ENCODE measurements at places on chromosomes 2 and 18.

DNA sequence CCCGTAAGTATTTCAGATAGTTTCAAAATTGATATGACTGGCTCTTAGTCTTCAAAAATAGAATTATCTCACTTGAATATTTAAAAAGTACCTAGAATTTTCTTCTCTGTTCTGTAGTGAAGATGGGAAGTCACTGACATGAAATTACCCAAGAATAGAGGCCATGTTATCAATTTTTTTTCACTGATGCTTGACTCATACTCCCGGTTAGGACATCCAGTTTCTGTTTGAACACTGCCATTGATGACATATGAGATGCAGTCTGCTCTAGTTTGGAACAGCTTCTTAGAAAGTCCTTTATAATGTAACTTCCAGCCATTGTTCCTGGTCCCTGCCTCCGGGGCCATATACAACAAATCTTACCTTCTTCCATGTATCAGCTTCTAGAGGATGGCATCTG lies 26.0 kb downstream of the MAP3K20 start:
- no peak for DNase-seq

GRCh38 chr2:31258351-31258750 lies 24.4 kb downstream of the EHD3 start:
- DNase-seq, result no peak

GRCh38 chr18:74799542-74799941 lies 201.9 kb downstream of the ZNF407 start:
- DNase-seq, result no peak

- DNase-seq, result no peak
Measured at GRCh38 chr18:49185623-49186022, 234.9 kb upstream of the SMAD7 start.

DNA sequence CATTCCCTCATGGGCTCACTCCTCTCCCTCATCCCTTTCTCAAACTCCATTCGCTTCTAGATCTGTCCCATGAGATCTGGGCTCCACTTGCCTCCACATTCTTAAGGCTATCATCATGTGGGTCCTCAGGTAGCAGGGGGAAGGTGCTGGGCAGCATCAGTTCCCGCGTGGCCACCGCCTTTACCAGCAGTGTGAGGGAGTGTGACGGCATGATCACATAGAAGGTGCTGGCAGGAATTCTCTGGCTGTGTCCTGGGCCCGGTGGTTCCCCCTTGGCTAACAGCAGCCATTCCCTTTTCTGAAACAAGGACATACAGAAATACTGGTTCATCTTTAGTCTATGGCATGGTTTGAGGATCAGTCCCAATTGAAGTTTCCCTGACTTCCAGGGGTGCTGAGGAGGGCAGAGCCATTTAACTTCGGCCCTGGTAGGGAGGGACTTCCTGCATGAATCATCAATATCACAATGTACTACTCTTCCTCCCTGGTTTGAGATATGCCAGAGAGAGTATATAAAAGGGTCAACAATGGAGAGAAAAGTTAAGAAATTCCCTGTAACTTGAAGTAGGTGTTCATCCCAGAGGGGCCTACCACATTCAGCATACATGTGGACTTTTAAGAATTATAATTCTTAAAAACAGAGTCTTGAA lies 7.7 kb downstream of the DOK1 start:
- no peak for DNase-seq

- DNase-seq, result no peak
Measured at GRCh38 chr2:74131901-74132300, 15.8 kb downstream of the BOLA3 start.

- DNase-seq, result peak; percentile 71
Measured at GRCh38 chr2:203685081-203685621, 21.3 kb upstream of the CD28 start.

DNA sequence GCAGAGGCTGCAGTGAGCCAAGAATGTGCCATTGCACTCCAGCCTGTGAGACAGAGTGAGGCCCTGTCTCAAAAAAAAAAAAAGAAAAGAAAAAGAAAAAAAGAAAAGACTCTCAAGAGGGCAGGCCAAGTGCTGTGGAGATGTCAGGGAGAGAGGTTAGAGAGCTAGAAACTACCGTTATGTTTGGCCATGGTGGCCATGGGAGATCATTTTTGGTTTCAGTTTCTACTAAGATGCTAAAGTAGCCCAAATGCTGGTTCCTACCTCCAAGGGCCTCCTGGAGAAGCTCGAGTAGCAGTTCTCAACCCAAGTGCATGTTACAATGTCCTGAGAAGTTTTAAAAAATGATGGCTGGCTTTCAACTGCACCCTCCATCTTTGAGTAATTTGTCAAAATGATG lies 47.4 kb upstream of the TCF4 start:
- DNase-seq, result no peak

GRCh38 chr18:38368246-38368645 lies 802.6 kb upstream of the CELF4 start:
- no peak for DNase-seq

DNA sequence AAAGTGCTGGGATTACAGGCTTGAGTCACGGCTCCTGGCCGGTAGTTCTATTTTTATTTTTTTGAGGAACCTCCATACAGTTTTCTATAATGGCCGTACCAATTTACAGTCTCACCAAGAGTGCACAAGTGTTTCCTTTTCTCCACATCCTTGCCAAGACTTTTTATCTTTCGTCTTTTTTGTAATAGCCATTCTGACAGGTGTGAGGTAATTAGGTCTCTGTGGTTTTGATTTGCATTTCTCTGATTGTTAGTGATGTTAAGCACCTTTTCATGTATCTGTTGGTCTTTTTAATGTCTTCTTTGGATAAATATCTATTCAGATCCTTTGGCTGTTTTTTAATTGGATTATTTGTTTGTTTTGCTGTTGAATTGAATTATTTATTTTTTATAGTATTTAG lies 9.3 kb downstream of the ARMC9 start:
- DNase-seq, result no peak

DNA sequence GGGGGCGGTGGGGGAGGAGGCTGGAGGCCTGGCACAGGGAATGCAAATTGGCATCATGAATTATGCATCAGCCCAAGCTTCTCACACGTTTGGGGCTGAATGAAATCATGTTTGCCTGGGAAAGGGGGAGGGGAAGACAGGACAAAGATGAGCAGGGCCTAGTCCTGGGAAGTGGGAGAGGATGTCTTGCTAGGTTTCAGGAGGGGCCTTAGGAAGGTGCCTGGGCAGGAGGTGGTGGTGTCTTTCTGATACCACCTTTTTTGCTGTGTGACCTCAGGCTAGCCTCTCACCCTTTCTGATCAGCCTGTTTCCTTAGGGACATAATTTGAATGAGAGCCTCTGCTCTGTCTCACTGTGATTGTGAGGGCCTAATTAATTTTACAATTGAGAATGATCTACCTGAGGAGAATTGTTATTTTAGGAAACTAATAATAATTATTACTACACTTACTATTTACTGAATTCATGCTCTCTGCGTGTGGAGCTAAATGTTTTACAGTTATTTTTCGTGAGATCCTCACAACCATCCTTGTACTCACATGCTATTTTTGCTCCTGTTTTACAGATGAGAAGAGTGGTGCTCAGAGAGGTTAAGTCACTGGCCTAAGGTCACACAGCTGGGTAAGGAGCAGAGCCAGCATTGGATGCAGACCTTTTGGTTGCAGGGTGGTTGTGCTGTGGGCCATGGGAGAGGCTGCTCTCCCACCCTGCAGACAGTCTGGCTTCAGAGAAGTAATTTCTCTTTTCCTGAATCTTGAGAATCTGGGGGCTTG lies 39.6 kb downstream of the INHBB start:
- no peak for DNase-seq

- DNase-seq, result no peak
Measured at GRCh38 chr2:131035826-131036231, 57.4 kb downstream of the FAM168B start.

DNA sequence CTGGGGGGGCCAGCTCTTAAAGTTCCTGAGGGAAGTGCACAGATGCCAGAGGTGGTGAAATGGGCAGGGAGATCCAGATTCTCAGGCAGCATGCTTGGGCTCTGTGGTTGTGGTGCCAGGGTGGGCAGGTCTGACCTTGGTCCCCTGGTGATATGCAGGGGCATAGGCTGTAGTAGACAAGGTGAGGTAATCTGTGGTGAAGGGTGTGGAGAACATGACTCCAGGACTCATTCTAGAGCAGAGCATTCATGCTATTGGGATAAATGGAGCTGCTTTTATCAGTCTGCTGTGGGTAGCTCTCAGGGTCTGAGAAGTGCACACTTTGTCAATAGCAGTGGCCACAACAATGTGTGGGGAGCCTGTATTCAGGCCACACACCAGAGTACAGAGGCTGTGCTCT lies 16.9 kb downstream of the ACVR1C start:
- DNase-seq, result no peak

DNA sequence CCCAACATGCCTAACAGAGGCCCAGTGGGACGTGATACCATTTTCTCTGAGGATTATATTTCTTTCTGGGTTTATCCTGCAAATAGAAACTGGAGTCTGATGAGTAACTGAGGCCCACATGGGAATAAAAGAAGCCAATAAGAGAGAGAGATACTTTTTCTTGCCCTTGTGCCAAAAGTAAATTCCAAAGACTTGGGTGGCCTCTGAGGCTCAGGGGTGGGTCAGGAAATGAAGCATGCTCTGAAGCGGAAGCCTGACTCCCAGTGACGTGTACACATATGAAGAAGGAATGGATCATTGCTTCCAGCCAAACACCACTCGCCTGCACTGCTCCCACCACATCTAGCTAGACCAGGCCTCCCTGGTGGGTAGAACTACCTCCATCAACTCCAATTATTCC lies 273.6 kb upstream of the NCKAP5 start:
- peak; percentile 71 for DNase-seq

- DNase-seq, result no peak
Measured at GRCh38 chr2:225437319-225437718, 37.8 kb downstream of the NYAP2 start.

DNA sequence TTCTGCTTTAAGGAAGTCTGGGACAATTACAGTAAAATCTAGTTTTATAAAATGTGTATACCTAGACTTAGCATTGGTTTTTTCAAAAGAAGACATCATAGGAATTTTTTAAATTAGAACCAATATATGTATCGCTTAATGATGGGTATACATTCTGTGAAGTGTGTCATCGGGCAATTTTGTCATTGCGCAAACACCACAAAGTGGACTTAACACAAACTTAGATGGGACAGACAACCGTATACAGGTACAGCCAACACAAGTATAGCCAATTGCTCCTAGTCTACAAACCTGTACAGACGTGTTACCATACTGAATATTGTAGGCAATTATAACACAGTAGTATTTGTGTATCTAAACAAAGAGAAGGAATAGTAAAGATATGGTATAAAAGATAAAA lies 12.7 kb downstream of the MYO1B start:
- no peak for DNase-seq

DNA sequence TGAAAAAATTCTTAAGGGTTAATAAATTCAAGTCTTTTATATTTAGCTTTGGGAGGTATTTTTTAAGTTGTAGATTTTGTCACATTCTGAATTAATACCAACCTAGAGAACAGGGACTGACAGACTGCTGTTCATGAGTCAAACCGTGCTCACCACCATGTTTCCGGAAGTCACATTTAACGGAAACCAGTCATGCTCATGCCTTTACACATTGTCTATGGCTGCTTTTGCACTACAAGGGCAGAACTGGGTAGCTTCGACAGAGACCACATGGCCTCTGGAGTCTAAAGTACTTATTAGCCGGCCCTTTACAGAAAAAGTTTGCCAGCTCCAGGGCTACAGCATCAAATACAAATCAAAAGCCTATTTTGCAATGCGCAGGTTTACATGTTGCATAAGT lies 33.3 kb downstream of the LONRF2 start:
- DNase-seq, result no peak

DNA sequence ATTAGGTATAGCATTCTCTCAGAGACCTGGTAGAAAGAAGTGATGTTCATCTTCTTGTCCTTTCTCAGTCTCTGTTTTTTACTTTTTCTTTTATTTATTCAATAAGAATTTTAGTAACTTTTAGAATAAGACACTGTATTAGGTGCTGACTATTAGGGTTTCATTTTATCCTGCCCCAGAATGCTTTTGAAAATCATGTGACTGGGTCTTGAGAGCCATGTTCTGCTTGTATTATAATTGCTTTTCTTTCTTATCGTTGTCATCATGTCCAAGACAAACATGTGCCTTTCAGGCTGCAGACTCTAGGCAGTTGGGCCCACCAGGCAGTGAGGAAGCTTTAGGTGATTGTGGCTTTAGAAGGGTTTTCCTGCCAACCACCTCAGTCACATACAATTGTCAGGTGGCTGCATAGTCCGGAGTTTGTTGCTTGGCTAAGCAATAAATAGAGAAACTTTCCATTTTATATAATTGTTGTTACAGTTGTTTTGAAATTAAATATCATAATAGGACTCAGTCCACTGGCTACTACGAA lies 15.1 kb downstream of the GRHL1 start:
- no peak for DNase-seq

GRCh38 chr2:134290358-134290757 lies 36.5 kb downstream of the MGAT5 start:
- DNase-seq, result no peak

DNA sequence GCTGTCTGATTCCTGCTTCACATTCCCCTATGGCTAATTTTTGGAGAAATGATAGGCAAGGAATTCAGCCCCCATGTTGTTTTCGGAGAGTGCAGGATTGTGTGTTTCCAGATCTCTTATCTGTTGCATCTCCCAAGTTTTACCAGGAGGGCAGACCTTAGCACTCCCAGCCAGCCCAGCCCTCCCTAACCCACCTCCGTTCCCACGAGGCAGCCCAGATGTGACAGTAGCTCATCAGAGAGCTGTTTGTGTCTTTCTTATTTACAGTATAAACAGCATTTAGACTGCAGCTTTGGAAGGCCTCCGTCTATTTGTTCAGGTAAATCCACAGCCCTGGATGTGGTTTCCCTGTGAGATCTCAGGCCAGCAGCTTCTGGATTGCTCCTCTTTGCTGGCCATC lies 91.6 kb downstream of the THNSL2 start:
- DNase-seq, result no peak

DNA sequence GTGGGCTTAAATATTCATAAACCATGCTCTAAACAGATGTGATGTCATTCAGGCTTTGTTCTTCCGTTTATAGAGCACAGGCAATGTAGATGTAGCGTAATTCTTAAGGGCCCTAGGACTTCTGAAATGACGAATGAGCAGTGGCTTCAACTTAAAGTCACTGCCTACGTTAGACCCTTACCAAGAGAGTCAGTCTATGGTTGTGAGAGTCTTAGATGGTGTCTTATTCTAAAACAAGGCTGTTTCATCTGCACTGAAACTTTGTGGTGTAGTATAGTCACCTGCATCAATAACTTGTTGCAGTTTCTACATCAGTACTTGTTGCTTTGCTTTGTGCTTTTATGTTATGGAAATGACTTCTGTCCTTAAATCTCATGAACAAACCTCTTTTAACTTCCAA lies 56.0 kb downstream of the PIK3C3 start:
- no peak for DNase-seq

GRCh38 chr2:45782986-45783385 lies 131.5 kb downstream of the PRKCE start:
- DNase-seq, result no peak

GRCh38 chr2:144513388-144514101 lies 6.4 kb downstream of the ZEB2 start:
- DNase-seq, result no peak

- DNase-seq, result no peak
Measured at GRCh38 chr2:121039679-121040078, 245.3 kb downstream of the TFCP2L1 start.

DNA sequence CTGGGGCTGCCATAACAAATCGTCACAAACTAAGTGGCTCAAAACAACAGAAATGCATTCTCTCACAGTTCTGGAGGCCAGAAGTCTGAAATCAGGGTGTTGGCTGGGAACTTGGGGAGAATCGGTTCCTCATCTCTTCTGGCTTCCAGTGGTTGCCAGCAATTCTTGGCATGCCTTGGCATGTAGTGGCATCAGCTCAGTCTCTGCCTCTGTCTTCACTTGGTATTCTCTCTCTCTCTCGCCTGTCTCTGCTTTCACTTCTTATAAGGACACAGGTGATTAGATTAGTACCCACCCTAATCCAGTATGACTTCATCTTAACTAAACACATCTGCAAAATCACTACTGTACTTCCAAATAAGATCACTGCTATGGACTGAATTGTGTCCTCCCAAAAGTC lies 695.4 kb upstream of the ID2 start:
- DNase-seq, result no peak

Data from AG09319 (cell line).